Activated CD4-positive, CD25-positive, alpha-beta regulatory T cell treated with anti-CD3 and anti-CD28 coated beads, Interleukin-2, amount 50 U/mL, for 24 hours (primary cell): ENCODE measurements at places on chromosomes 11 and 22.

DNA sequence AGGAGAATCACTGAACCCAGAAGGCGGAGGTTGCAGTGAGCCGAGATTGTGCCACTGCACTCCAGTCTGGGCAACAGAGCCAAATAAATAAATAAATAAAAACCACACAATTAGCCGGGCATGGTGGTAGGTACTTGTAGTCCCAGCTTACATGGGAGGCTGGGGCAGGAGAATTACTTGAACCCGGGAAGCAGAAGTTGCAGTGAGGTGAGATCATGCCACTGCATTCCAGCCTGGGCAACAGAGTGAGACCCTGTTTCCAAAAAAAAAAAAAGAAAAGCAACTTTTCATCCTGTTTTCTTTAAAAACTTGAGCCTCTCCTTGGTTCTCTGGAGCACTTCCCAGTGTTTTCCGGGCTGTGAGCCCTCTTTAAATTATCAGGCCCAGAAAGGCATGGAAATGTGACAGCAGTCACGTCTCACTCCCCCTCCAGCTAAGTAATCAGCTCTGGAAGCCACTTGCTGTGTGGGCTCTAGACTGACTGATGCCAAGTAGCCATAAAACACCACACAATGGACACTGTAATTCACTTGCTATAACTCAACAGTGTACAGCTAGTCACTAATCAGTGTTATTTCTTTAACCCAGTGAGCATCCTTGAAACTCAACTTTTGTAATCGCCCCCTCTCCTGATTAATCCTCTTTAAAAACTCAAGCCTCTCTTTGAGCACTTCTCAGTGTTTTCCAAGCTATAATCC lies 13.0 kb upstream of the MCHR1 start:
- ATAC-seq = no peak

- no peak for ATAC-seq
Measured at GRCh38 chr11:129489249-129489648, 113.6 kb downstream of the BARX2 start.

DNA sequence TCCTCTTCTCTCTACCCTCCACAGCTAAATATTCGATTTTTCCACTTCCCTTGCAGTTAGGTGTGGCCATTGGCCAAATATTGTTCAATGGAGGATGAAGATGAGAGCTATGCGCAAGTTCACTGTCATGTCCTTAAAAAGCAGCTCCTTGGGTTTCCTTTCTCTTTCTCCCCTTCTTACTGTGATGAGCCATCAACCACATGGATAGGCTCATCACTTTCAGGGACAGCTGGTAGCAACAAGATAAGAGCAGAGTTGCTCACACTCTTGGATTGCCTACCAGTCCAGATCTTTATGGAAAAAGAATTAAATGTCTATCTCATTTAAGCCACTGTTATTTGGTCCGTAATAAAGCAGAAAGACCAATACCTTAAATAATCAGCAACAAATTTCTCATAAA lies 377.0 kb downstream of the DDX10 start:
- no peak for ATAC-seq

DNA sequence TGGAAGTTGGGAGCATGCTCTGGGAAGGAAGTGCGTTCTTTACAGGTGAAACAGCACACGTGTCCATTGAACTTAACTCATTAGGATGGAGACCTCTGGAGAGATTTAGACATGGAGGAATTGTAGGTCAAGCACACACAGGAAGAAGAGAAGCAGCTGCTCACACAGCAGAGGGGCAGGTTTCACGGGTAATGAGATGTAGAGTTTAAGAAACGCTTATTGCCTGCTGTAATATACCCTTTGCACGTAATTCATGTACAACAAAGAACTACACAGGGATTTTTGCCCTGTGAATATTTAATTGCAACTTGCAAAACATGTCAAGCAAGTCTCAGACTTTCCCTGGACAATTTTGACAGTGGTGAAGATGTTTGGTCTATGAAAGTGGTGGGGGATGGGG lies 508.0 kb downstream of the OPCML start:
- ATAC-seq = no peak
